ENCODE measurements at places on chromosomes 16 and 17.

DNA sequence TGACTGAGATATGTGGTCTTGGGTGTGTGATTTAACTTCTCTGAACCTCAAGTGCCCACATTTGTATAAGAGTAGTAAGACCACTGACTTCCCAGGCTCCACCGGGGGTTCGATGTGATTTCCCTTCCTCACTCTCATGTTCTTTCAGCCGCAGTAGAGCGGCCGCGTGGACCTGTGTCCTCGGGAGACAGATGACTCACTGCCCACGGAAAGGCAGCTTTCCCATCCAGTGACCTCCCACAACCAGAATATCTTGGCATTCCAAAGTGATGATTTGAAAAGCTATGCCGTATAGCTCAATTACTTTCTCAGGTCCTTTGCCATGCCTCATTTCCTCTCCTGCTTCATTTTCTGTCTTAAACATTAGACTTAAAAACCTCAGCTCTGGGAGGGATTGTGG, 73.6 kb downstream of the IL21R start:
- DNase-seq, result no peak

- no peak for DNase-seq
Measured at GRCh38 chr16:68332411-68333121, 21.7 kb downstream of the PRMT7 start.

DNA sequence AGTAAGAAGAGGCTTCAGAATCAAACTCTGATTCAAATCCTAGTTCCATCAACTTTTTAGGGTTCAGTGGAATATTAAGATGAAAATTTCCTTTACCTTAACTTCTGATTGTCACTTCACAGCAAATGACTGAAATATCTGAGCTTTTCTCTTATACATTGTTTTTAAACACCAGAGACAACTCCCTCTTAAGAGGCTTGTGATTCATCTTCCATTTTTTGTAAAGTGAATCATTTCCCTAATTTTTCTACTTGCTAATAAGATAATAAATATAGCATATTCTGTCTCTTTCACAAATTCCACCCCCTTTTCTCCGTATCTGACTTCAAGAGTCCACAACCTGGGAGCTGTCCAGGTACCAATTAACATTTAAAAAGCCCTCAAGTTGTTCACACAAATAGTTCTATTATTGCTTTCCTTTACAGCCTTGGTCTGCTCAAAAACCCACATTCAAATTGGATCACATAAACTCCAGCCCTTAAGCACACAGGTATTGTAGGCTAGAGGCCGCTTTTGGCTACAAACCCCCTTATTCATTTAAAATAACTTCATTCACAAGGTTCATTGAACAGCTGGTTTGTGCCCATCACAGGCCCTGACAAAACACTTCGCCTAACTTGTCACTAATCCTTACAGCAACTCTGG, 14.1 kb upstream of the UTP6 start:
- DNase-seq, result no peak

- peak; percentile 97 for DNase-seq
Measured at GRCh38 chr17:30378825-30379302, at the start of gene CPD. TSS of gene CPD (plus strand) at chr17:30378927. CDS start at chr17:30378981, 54 bp downstream.

DNA sequence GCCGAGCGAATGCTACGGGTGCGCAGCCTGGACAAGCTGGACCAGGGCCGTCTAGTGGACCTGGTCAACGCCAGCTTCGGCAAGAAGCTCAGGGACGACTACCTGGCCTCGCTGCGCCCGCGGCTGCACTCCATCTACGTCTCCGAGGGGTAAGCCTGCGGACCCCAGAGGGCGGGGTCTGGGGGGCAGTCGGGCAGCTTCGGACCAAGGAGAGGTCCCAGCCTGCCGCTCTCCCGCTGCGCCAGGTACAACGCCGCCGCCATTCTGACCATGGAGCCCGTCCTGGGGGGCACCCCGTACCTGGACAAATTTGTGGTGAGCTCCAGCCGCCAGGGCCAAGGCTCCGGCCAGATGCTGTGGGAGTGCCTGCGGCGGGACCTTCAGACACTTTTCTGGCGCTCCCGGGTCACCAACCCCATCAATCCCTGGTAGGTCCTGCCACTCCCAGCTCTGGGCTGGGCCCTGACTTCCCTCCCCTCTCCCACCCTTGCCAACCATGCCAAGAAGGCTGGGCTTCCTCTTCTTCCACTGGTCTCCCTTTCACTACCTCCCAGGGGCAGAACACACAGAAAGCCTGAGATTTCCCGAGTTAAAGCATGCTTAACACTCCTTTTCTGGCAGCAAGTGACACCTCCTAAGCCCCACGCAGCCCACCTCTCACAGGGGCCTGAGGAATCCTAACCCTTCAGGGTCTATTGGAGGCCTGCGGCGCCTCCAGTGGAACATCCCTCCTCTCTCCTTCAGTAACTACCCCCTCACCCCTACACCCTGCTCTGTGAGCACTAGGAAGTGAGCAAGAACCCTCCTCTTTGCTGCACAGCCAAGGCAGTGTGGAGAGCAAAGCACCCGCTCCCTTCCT, 3.2 kb downstream of the NAGS start:
- no peak for DNase-seq

- no peak for DNase-seq
Measured at GRCh38 chr17:57121308-57122042, 36.4 kb downstream of the AKAP1 start.

- DNase-seq, result no peak
Measured at GRCh38 chr17:43628089-43628650, 33.6 kb downstream of the MEOX1 start.

- DNase-seq, result no peak
Measured at GRCh38 chr16:51225878-51226277, 74.8 kb upstream of the SALL1 start.
